ENCODE measurements at places on chromosomes 7 and 10.
A peak's percentile ranks its signal among the peaks of the same experiment; 100 is the strongest.

DNA sequence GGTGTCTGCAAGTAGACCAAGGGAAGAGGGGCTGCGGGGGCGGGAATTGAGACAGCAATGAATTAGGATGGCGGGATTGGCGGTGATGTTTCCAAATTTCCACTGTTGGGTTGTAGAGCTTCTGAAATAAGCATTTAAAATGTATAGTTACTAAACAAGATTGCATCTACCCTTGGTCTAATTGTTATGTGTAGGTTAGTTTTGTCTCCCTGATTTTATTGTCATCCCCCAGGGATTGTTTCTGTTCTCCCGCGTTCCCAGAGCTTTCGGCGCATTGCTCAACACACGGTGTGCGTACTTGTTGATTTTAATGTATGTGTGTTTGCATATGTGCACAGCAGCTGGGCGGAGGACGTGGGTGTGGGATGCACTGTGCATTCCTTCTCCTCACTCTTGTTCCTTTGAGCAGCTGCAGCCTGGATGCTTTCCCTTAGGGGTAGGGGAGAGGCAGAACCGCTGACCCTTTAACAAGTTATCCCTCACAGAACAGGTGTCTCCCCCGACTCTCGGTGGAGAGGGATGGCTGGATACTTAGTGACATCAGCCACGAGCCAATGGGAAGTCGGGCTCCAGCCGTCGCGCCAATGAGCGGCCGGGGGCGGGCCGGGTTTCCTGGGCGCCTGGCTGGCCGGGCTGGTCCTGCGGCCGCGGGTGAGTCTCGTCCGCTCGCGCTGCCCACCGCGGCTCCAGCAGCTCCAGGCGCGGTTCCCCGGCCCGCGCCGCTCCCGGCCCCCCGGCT lies at the start of gene TSPAN33:
TSS of gene TSPAN33 (plus strand) at position 613 of the 739 bp plus-strand sequence. CDS start 274 bp downstream, outside the sequence.
- peak; percentile 86 for DNase-seq

DNA sequence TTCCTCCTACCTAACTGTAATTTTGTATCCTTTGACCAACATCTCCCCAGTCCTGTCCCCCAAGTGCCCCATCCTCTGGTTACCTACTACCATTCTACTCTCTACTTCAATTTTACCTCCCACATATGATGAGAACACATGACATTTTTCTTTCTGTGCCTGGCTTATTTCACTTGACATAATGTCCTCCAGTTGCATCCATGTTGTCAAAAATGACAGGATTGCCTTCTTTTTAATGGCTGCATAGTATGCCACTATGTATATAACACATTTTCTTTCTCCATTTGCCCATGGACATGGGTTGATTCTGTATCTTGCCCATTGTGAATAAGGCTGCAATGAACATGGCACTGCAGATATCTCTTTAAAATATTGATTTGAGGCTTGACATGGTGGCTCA lies 33.7 kb downstream of the GLI3 start:
- DNase-seq = no peak

DNA sequence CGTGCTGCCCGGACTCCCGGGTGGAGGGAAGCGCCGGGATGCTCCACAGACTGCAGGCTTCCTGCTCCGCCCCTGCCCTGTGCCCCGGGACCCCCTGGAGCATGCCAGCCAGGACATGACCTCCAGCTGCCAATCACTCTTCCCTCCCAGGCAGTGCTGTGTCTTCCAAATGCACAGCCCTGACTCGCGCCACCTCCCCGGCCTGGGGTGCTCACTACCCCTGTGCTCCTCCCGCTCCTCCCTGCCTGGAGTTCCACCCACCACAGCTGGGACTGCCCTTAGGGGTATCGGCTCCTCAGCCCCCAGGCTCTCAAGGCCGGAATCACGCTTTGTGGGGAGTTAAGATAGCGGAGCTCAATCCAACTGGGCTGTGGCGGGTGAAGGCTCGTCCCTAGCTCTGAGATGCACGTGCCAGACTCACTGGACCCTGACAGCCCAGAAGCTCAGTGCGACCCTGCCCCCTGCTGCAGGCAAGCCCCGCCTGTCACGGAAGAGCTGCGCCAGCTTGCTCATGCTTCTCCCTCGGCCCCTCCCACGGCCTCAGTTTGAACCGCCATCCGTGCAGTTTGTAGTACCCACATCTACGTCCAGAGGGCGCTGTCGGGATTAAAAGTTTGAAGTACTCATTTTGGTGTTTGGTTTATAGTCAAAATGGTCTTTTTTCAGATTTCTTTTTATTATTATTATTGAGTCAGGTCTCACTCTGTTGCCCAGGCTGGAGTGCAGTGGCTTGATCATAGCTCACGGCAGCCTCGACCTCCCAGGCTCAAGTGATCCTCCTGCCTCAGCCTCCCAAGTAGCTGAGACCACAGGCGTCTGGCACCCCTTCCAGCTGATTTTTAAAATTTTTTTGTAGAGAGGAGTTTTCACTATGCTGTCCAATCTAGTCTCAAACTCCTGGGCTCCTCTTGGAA lies 142.5 kb upstream of the TCERG1L start:
- peak; percentile 5 for DNase-seq

GRCh38 chr10:88389456-88389855 lies 193.7 kb downstream of the RNLS start:
- no peak for DNase-seq

DNA sequence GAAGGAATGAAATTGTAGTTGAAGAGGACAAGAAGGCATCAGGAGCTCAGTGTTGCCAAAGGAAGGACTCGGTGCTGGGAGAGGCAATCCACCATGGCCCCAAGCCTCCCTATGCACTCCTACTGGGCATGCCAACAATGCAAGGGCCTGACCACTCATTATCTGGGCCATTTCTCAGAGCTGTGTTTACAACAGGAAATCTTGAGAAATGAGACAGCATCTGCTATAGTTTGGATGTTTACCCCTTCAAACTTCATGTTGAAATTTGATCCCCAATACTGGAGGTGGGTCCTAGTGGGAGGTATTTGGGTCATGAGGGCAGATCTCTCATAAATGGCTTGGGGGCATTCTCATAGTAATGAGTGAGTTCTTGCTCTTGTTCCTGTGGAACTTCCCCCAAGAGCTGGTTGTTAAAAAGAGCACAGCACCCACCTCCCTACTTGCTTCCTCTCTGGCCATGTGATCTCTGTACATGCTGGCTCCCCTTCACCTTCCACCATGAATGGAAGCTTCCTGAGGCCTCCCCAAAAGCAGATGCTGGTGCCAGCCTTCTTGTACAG lies 50.8 kb upstream of the AOAH start:
- no peak for DNase-seq

DNA sequence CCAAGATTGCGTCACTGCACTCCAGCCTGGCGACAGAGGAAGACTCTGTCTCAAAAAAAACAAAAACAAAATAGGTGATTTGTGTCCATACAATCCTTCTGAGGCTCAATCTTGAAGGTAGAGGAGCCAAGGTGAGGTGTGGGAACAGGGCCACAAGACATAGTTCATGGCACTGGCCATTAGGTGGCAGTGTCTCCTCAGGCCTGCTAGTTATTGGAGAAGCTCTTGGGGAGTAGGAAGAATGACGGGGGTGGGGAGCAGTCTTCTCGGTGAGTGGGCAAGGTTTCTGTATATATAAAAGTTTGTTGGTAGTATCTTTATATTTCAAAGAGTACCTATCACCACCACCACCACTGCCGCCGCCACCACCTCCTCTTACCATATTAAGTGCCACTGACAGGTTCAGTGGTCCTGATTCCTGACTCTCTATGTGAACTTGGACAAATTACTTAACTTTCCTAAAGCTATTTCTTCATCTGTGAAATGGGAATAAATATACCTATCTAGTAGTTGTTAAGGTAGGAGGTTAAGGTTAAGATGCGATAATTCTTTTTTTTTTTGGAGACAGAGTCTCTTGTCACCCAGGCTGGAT lies 24.0 kb downstream of the CCSER2 start:
- DNase-seq = no peak

GRCh38 chr7:100434297-100435144 lies 1.8 kb downstream of the PPP1R35 start:
- no peak for DNase-seq

DNA sequence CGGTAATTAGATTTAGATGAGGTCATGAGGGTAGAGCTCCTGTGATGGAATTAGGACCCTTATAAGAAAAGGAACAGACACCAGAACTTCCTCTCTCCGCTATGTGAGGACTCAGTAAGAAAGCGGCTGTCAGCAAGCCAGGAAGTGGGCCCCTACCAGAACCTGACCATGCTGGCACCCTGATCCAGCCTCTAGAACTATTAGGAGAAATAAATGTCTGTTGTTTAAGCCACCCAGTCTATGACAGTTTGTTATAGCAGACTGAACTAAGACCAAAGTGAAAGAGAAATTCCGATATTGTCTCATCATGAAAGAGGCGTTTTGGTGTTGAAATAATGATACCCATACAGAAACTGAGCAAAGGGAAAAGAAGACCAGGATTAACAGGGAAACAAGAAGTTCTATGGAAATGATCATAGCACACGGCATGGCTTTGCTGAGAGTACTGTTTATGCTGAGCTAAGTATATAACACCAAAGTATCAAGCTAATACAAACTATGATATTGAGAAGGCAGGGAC lies 9.2 kb downstream of the CLEC2L start:
- no peak for DNase-seq

DNA sequence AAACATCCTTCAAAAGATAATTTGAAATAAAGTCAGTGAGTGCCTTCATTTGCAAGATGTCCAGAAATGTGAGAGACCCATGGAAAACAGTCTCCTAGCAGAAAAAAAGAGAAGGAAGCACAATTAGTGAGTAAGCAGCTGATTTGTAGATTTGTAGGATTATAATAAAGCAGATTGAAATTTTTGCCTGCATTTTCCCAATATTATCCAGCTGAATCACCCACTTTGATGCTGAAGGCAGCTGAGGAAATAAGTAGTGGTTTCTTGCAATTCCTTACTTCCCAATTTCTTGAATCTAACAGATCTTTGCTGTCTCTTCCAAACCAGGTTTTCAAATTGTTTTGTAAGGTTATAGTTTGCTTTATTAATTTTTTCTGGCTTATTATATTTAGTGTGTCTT lies 181.4 kb downstream of the GNAT3 start:
- no peak for DNase-seq

DNA sequence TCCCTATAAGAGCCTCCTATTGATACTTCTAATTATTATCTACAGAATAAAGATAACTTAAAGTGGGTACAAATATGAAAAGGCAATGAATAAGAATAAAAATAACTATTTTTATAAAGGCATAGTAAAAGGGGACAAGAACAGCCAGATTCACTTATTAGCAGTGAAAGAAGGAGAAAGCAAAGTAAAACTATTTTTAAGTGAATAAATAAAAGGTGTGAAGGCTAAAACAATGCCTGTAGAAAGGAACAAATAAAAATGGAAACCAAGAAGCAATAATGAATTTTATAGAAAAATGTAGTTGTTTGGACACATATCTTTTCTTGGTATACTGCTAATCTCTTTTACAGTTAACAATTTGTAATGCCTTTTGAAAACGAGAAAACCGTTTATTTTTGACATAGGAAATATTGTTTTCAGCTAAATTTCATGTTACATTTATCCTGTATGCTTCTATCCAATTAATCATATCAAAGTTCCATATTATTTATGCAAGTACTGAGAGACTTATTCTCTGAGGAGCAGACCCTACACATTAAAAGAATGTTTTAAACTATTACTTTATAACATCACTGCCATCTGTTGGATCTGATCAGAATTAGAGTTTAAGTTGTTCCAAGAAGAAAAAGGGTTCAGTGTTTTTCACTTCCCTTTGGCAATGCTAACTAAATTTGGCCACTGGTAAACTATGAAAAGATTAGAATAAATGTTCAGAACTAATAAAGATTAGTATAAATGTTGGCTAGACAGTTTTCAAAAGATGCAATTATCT lies 59.1 kb downstream of the ARMC3 start:
- DNase-seq = peak; percentile 40

DNA sequence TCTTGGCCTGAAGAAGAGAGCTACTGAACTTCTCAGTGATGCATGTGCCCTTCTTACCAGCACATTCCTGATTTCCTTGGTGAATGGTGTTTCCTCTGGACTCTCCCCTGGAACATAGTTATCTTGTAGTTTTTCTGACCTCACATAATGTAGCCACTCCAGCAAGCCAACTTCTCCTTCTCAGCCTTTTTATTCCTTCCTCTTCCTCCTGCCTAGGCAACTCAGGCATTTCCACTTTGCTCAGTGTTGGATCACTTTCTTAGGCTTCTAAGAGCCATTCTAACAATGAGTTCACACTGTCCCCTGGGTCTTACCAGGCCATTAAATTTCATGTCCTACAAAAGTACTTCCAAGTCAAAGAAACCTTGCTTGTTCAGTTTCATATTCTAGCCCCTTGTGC lies 3.6 kb upstream of the PTTG1IP2 start:
- DNase-seq = no peak

DNA sequence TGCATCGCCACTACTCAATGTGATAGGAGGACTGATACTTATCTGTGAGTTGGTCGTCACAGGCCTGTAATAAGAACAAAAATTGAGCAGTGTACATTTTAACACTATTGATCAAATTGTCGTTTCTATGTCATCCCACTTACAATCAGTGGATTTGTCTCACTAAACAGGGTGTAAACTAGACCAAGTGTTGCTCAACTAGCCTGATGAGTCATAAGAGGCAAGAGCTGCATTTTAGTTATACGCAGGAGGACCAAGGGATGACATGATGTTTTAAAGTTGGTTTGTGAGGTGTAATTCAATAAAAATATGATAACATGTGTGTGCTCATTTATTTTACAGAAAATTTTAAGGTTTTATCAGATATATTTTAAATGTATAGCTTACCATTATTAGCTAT lies 1239.2 kb downstream of the REEP3 start:
- DNase-seq = no peak

GRCh38 chr10:49751636-49752510 lies 10.2 kb downstream of the OGDHL start:
- no peak for DNase-seq

DNA sequence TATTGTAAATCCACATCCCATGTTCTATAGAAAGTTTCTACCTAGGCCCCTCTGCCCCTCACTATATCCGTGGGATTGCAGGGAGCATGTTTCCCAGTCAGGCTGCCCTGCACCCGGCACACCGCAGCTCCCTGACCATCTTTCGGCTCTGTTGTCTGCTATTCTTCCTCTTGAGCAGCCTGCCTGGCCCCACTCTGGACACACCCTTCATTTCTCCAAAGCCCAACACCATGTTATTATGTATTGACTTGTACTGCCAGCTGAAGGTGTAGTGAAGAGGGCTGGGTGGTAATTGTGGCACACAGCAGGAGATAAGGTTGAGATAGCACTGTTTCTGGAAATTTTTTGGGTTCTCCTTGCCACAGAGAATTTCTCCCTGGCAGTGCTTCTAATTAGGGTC lies 9.8 kb downstream of the LRMDA start:
- DNase-seq = no peak

DNA sequence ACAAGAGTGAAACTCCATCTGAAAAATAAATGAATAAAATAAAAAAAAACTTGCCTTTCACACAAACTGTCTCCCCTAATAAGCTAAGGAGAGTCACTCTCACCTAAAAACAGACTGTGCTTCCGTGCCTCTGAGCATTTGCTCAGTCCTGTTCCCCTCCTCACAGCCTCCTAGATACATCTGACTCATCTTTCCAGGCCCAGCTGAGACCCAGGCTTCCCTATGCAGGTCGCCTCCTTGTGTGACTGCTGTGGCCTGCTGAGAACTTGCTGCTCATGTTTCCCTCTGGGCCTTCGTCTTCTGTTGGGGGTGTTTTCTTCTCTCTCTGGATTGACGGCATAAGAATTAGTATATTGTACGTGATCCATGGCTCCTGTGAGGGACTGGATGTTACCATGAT lies 777.7 kb downstream of the LRMDA start:
- DNase-seq = no peak

All from SHP77 (cell line).